ENCODE measurements at places on chromosomes 7 and 10. TPM values are rescaled to one million over a fixed set of nuclear protein-coding genes. Genes with fewer than 3 reads are reported as not detected.

The SPAM1 gene
- total RNA-seq: not detected

The SFTPD gene
- total RNA-seq: 1.5 TPM

The TEX36 gene
- total RNA-seq: not detected

The TMEM176A gene
- 1.5 TPM for total RNA-seq

The PPP1R17 gene
- 4.4 TPM for total RNA-seq

The EN2 gene
- total RNA-seq: 11.9 TPM

The CYP2C19 gene
- 0.36 TPM for total RNA-seq

The WNT8B gene
- not detected for total RNA-seq

Data from cerebellum (tissue), 4 donors.